ENCODE measurements at places on chromosomes 16 and 17.

GRCh38 chr16:70661534-70661917, 15.2 kb downstream of the IL34 start:
- DNase-seq, result no peak

- DNase-seq, result peak; percentile 42
Observed at GRCh38 chr16:14002416-14002990, 68.6 kb upstream of the MRTFB start.

- peak; percentile 92 for DNase-seq
Observed at GRCh38 chr17:29084541-29085146, 41.7 kb downstream of the PIPOX start.

DNA sequence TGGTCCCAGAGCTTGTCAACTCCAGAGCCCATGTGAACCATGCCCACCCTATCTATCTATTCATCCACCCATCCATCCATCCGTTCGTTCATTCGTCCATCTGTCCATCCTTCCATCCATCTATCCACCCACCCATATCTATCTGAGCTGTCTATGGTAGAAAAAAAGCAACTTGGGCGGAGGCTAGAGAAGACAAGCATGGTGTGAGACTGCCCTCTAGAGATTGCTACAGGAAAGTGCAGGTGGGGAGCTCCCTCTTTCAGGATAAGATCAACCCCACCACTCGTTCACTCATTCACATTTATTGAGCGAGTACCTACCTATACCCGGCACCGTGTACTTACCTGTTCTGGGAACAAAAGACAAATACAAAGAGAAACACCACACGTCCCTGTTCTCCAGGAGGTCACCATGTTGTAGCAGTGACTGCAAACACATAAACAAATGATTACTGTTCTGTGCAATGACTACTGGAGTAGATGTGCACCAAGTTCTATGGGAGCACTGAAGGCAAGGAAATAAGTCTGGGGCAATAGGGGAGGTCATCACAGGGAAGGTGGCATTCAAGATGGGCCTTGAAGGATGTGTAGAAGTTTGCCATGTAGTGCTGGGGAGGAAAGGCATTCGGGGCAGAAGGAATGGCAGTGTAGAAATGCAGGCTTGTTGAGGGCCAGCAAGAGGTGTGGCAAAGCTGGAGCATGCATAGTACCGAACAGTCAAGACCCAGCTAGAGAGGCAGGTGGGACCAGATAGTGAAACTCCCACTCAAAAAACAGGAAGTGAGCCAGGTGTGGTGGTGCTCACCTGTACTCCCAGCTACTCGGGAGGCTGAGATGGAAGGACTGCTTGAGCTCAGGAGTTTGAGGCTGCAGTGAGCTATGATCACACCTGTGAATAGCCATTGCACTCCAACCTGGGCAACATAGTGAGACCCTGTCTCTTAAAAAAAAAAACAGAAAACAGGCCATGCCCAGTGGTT, 13.4 kb upstream of the ATP5MC1 start:
- DNase-seq, result peak; percentile 92

DNA sequence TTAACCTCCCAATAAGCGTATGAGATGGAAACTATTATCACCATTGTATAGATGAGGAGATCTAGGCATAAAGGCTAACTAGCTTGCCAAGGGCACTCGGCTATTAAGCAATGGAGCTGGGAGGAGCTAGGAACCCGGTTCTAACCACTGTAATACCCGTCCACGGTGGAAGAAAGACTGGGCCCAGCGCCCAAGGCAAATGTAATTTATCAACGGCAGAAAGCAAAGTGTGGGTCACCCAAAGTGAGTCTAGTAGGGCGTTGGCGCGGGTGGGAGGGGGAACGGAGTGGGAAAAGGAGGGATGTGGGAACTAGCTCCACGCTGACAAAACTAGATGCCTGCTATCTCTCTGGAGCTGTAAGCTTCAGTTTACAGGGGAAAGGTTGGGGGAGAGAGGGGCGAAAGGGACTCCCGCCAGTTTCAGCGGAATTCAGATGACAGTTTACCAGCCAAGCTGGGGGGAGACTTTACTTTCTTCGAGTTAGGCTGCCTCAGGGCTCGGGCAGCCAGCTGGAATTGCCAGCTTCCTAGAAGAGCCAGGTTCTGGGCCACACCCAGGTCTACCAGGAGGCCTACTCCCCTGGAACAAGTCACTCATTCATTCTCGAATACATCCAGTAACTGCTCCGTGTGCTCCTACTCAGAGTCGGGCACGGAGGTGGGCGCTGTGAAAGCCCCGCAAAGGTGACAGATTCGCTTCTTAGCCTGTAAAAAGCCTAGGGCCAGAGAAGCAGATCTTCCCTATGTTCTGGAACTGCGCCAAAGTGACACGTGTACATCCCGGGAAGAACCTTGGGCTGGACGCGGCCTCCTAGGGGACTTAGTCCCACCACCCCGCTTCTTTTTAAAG, 837 bp downstream of the LRRC59 start:
- DNase-seq, result peak; percentile 69

- DNase-seq, result no peak
Observed at GRCh38 chr16:28554634-28555423, 1.1 kb downstream of the SGF29 start.

DNA sequence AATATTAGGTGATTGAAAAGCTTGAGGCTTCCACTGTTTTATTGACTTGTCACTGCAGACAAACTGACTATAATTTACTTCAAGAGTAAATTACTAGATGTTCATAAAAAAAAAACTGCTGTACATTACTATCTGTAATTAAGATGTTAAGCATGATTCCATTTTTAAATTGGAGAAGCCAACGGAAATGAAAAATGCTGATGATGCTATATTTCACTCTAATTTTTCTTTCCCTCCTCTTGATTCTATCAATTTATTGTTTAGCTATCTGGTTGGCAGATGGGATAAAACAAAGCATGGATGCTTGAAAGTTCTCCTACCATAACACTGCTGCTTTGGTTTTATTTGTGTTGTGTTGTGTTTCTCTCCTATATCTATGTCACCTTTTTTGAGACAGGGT, 41.0 kb downstream of the MAF start:
- DNase-seq, result no peak

GRCh38 chr17:44387804-44388203, 1.6 kb downstream of the ITGA2B start:
- no peak for DNase-seq

DNA sequence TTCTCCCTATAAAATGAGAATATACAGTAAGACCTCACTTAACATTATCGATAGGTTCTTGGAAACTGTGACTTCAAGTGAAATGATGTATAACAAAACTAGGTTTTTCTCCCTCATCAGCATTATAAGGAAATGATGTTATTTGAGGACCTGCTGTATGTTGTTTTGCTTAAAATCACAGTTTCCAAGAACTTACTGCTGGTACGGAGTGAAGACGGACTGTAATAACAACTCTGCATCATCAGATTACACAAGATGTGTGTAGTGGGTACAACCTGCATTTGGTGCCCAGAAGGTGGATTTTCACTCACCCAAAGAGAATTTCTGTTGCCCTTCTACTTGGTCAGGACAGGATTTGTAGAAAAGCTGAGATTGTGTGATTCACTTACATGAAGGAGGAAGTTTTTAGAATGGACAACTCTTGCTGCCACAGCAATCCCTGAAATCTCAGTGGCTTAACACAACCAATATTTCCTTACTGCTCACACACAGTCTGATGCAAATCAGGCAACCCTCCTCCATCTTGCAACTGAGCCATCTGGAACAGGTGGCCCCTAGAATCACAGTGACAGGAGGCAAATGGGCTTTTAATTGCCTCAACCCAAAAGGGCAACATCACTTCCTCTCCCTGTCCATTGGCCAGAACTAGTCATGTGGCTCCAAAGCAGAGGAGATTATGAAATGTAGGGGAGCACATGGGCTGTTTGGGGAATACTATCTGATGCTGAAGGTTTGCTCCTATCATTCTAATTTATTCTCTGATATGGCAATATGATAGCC, 67.6 kb upstream of the CACNG5 start:
- no peak for DNase-seq

DNA sequence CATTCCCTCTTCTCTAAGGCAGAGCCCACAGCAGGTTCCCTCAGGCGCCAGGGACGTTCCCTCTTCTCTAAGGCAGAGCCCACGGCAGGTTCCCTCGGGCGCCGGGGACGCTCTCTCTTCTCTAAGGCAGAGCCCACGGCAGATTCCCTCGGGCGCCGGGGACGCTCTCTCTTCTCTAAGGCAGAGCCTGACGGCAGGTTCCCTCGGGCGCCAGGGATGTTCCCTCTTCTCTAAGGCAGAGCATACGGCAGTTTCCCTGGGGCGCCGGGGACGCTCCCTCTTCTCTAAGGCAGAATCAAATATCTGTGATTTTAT, 24.3 kb downstream of the ACSF3 start:
- DNase-seq, result no peak

- DNase-seq, result peak; percentile 91
Observed at GRCh38 chr17:78360371-78361224, 721 bp upstream of the SOCS3 start.

DNA sequence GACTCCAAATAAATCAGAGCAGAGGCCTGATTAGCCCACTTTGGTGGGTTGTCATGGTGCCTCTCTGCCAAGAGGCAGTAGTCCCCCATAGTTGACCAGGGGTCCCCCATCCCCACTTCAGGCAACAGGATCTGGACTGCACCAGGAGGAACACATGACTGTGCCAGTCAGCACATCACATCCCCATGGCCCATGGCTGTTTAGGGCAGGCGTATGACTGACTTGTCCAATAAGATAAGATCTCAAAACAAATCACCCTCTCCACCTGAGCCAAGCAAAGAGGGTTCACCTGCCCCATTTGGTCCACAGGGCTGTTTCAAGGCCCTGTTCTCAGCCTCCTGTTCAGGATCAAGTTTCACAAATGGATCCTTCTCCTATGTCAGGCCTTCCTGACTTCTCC, 93.3 kb downstream of the C16orf78 start:
- DNase-seq, result no peak

DNA sequence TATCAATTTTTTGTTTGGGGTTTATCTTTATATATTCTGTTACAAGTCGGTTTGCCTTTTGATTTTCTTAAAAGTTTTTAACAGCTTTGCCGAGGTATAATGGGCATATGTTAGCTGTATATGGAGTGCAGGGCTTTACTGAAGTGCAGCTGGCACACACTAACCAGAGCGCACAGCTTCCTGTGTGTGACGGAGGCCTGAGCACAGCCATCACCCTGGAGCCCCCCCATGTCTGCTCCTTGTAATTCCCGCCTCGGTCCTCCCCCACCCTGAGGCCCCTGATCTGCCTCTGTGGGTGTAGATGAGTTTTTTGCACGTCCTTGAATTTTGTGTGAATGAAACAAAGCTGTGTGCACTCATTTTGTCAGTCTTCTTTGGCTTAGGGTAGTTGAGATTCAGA, 60.1 kb upstream of the ZNF750 start:
- no peak for DNase-seq

DNA sequence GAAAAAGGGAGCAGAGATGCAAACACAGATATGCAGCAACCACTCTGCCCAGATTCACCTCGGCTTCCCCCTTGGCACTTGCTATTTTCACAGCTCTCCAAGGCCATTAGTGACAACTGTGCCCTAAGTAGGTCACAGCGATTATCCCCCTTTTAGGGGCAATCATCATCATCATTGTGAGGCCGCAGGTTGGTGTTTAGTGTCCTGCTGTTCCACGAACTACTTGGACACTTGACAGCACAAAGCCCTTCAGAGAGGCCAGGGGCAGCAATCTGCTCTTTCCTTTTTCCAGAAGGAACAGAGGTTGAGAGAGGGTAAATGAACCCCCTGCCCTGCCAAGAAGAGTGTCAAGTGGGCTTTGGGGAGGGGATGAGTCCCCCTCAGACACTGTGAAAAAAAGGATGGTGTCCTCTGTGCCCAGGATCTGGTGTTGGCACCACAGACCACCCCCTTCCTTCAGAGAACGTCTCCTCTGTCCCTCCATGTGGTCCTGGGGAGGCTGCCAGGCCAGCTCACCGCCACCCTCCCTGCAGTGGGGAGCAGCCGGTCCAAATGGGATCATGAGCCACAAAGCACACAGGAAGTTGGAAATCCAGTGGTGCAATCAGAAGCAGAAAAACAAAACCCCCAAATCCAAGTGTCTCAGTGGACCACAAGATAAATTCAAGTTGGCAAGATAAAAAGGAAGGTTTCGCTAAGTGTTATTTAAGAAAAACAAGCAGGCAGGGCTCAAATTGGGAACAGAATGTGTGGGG, 78.4 kb upstream of the MED9 start:
- DNase-seq, result no peak

DNA sequence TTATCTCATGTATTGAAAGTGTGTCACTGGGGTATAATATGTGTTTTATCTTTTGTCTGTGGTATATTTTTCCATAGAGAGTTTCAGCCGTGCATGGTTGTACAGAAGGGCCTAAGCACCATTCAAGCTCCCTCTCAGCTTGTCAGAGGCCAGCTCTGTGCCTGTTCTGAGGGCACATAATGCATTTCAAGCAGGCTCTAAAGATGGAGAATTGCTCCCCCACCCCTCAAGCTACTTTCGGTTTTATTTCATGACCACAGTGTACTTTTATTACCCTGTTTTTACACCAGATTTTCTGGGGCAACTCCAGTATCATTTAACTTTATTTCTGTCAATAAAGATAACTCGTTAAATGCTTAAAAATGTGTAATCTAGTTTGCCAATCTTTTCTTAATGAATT, 131.7 kb downstream of the SHISA6 start:
- DNase-seq, result no peak

DNA sequence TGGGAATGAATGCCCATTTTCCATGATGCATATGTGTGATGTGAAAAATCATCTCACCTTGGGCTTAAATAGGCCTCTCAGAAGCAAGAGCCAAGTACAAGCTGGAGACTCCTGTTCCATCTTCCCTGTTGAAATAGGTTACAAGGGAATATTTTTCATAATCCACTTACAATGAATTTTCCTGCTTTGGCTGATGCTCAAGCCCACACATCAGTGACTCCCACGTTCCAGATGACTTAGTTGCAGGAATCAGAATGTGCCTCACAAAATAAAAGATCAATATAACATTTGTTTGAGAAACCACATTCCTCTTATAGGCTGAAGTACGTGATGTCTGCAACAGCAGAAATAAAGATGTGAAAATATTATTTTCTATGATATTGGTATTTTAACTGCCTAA, 24.1 kb downstream of the ANKFN1 start:
- no peak for DNase-seq

- DNase-seq, result no peak
Observed at GRCh38 chr16:64409783-64410210, 712.1 kb downstream of the CDH11 start.

GRCh38 chr16:77308163-77308561, 109.0 kb downstream of the SYCE1L start:
- DNase-seq, result no peak

Measured in NCI-H510A treated with DMSO at 0.1 percent for 48 hours (cell line).